ENCODE measurements at places on chromosomes 2 and 18. TPM values are rescaled to one million over a fixed set of nuclear protein-coding genes. Genes with fewer than 3 reads are reported as not detected.

Gene PROC
- 7.1 TPM for total RNA-seq

- peak; percentile 34 for DNase-seq
These were observed 56.3 kb upstream of the HPCAL1 start for GRCh38 chr2:10246370-10246769.

Gene MEIS1
- total RNA-seq: 21.1 TPM

Gene DAPL1
- total RNA-seq: 307 TPM

Gene RGPD3
- total RNA-seq: 0.34 TPM

DNA sequence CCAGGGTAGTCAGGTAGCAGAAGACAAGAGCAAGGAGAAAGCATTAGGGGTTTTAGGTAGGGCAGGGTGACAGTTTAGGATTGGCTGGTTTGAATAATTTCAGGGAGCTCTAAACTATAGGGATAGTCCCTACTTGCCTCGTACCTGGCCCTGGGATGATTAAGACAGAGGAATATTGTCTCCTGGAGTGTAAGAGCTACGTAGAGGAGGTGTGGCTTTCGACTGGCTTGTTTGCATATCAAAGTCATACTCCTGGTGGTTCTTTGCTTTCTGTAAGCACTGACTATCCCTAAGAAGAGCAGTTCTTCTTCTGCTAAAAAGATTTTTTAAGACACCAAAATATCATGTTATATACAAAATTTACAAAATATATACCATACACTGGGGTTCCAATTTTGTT, 1867.4 kb downstream of the SUCLG1 start:
- no peak for DNase-seq

GRCh38 chr2:122682356-122682755, 926.9 kb downstream of the TSN start:
- no peak for DNase-seq

Gene RAB12
- 64.4 TPM for total RNA-seq

Gene APCDD1
- 110 TPM for total RNA-seq

DNA sequence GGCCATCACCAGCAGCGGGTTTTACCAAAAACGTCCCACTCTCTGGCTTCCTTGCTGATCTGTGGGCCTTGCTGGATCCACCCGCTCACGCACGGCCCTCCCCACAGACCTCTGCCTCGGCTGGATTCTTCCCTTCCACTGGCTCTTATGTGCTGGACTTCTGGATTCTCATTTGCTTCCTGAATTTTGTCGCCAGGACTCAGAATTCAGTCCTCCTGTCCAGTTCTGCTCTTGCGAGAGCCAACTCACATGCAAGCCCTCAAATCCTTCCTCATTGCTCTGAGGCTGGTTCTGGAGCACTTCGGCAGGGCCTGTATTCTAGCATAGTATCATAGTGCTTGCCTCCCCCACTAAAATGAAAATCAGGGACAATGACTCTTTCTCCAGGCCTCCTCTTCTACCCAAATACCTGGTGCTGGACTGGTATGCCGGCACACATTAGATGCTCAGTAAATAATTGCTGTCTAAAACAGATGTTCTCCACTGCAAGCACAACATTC, 115.5 kb downstream of the ATL2 start:
- no peak for DNase-seq

DNA sequence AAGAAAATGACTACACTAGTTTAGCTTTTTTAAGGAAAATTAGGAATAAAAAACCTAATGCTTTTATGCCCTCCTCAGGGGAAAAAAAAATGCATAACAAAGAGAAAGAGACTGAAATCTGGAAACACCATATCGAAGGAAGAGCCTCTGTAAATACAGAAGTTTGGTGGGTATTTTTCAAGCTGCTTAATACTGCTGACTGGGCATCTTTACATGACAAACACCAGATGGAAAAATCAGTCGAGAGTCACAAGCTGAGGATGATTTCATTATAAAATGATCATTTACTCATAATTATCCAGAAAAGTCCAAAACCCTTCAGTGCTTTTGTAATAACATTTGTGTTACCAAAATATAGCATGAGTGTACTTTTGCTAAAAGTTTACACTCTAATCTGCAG, 1600.7 kb upstream of the ACVR2A start:
- no peak for DNase-seq

Gene TXNDC2
- not detected for total RNA-seq

DNA sequence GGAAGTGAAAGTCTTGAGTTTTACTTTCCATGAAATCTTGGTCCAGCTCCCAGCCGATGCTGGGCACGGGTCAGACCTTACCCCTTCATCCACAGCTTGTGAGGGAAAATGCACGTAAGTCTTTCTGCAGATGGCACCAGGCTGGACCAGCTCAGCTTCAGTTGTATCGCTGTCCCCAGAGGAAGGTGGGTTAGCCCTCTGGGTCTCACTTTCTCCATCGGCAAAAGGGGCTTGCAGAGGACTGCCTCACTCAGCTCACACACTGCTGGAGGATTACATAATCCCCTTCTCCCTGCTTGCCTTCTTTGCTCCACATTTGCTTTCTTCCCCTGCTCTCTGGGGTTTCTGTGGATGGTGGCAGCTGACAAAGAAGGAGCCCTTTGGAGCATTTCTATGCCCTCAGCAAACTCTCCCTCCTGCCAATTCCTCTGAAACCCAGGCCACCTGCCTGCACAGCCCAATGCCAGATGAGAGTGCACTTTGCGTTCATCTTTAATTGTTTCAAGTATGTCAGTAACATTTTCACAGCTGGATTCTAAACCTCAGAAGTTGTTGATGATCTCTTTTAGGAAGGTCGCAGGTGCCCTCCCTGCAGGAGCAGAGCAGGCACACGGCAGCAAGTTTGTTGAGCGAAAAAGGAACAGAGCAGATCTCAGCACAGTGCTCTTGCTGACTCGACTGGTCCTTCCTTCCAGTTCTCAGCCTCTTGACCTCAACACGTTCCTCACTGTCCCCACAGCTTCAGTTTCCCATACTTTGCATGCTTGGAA, 155.6 kb upstream of the GLI2 start:
- DNase-seq: no peak

DNA sequence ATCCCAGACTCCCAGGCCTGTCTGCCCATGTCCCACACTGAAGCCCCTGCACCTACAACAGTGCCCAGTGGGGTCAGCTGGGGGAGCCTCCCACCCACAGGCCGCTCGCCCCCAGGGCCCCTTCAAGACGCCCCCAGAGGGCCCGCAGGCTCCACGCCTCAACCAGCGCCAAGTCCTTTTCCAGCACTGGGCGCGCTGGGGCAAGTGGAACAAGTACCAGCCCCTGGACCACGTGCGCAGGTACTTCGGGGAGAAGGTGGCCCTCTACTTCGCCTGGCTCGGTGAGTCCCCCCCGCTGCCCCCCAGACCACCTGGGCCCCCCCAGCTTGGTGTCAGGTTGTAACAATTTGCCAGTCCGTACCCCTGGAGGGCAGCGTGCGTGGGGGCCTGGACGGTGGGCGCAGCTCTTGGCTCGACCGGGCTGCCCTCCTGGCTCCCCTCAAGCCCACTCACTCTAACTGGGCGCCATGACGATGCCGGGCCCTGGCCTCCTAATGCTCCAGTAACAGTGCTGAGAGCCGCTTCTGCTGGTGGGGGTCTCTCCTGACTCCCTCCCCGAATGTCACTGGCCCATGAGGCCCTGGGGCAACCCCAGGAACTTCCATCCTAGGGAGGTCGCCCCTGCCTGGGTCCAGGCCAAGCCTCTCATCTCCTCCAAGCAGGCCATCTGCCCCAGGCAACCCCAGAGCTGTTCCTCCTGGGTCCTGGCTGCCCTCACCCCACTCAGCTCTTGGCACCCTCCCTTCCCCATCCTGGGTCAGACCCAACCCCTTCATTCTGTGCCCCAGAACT, 14.9 kb downstream of the ANO7 start:
- no peak for DNase-seq

GRCh38 chr2:121088251-121089165, 196.5 kb downstream of the TFCP2L1 start:
- DNase-seq: no peak

DNA sequence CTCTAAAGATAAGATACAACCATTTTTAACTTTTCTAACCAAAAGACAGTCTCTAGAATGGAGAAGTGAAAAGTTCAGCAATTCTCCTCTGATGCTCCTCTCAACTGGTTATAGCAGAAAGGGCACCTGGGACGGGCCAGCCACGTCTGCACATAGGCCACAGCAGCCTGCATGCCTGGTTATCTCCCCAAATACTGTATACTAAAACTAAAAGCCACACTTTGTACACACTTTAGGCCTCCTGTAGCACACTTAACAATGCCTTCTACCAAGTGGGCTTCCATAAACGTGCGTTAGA, 179.1 kb downstream of the ANKRD44 start:
- DNase-seq: no peak

Gene GPR35
- 7.5 TPM for total RNA-seq

DNA sequence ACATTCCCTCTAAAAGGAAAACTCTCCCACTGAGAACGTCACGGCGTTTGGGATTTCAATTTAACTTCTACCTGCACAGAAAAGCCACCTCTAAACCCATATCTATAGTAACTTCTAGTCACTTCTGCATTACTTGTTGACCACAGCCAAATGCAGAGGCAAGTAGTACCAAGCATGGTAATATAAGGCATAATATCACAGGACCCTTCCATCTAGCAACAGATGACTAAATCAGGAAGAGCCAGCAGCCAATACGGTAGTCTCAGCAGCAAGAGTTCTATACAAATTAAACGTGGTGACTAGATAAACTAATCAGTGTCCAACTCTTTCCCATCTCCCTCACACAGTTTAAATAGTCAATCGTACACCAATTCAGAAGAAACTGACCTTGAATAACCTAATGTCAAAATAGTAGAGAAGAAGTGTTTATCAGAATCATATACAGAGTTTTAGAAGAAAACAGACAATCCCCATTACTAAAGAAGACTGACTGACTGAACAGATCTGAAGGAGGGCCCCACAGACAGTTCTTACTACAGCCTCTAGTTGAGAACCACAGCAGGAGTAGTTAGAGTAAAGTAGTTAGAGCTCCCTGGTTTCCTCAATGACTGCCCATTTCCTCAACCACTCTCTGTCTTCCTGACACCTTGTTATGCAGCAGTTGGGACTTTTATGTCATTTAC, 30.0 kb downstream of the MEMO1 start:
- DNase-seq: no peak

GRCh38 chr2:11622611-11623010, 47.4 kb downstream of the NTSR2 start:
- DNase-seq: peak; percentile 52

DNA sequence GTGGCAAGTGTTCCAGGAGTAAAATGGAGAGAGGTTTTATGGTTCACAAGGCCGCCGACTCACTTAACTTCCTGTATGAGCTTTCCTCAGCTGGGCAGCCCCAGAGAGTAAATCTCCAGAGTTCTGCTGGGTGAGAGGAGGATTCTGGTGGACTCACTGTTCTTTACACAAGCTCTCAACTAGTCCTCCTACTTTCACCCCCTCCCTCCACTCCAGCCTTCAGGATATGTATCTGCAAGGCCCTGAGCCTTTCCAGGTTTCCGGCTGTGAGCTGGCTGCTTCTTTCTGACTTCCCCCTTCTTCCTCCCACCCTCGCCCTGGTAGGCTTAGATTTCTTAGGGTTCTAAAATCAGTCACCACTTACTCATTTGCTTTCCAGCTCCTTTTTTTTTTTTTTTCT, 34.0 kb downstream of the EML6 start:
- no peak for DNase-seq

DNA sequence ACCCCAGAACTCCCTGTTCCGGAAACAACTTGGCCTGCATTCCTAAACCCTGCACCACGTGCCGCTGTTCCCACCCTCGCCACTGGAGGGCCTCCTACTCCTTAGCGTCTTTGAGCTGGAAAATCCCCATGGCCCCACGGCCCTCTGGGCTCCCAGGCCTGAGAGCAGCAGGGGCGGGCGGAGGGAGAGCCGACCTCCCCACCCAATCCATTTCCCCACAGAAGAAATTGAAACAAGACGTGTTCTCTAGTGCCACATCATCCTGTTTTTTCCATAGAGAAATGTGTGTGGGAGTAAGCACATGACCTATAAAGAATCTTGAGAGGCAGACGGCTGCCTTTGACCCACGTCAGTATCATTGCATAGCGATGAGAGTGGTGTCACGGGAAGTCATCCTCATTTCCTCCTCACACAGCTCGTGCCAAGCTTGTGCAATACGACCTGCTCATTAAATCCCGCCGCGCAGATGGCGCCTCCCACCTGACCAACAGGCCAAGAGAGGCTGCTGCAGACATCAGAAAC, 79.2 kb downstream of the LAMA1 start:
- peak; percentile 95 for DNase-seq

GRCh38 chr2:182824767-182825158, 41.7 kb downstream of the FRZB start:
- DNase-seq: no peak

Gene LYPD6
- total RNA-seq: 1.9 TPM

- DNase-seq: no peak
These were observed 19.7 kb upstream of the ARHGAP25 start for GRCh38 chr2:68714866-68715265.

GRCh38 chr18:8754995-8755960, 49.9 kb downstream of the MTCL1 start:
- no peak for DNase-seq

GRCh38 chr2:152183401-152184073, 8.0 kb upstream of the STAM2 start:
- no peak for DNase-seq

Gene TMEM169
- 0.30 TPM for total RNA-seq

DNA sequence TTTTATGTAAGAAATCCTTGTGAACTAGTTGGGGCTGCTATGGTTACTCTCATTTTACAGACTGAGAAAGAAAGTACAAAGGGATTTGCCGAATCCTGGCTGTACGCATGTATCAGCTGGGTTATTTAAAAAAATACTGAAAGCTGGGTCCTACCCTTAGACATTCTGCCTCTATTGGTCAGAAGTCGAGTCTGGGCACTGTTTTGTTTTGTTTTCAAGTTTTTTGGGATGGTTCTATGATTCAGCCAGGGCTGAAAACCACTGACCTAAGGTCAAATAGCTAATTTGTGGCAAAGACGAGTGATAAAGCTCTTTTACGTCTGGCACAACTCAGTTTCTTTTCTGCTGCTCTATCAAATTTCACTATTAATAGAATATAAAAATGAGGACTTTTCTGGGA, 5.9 kb upstream of the SLC8A1 start:
- DNase-seq: no peak

DNA sequence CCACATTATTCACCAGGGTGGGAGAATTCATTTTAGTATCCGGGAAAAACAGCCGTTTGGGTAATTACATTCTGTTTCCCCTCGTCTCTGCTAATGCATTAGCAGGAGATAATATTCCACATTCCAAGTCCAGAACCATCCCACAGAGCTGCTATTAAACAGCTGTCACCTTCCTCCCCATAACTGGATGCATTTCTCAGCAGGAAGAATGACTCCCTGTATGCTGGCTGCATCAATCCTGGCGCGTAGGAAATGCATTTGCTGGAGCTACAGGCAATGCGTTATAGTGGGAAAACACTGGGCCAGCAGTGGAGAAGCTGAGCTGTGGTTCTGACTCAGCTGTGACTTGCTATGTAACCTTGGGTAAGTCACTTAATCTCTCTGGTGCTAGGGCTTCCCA, 246.0 kb downstream of the CLIP4 start:
- DNase-seq: no peak

- DNase-seq: peak; percentile 85
These were observed 70.6 kb downstream of the COPS8 start for GRCh38 chr2:237156031-237156856.

Gene GCKR
- 0.64 TPM for total RNA-seq

Gene MEP1B
- not detected for total RNA-seq

- no peak for DNase-seq
These were observed 852.4 kb upstream of the ACVR2A start for GRCh38 chr2:146992466-146992865.

Gene GAL3ST2
- not detected for total RNA-seq
